ENCODE measurements at places on chromosomes 7 and 10.

GRCh38 chr7:54839575-54840213 lies 80.7 kb upstream of the SEC61G start:
- DNase-seq, result no peak

DNA sequence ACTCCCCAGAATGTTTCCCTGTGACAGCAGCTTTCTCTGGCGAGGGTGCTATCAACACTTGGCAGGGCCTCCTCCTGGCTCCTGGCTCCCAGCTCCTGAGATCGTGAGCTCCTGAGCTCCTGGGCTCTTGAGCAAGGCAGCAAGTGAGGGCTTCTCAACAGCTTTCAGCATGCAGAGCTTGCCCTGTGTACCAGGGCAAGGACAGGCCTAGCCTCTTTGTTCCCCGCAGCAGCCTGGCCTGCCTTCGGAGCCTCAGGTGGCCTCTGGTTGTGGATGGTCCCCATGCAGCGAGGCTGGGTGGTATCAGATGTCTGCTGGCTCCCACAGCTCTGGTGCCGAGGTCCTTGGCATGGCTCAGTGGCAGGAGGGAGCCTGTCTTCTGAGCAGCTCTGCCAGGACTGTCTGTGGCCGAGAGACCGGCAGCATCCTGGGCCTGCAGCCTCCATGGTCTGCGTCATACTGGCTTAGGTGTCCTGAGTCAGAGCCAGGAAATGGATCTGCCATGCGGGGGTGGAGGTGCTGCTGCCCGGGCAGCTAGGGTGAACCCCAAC lies 44.2 kb downstream of the ZMIZ1 start:
- DNase-seq, result no peak

- no peak for DNase-seq
Observed at GRCh38 chr7:117062300-117062699, 109.0 kb downstream of the ST7 start.

- DNase-seq, result peak; percentile 44
Observed at GRCh38 chr10:86693721-86694369, 25.5 kb downstream of the LDB3 start.

DNA sequence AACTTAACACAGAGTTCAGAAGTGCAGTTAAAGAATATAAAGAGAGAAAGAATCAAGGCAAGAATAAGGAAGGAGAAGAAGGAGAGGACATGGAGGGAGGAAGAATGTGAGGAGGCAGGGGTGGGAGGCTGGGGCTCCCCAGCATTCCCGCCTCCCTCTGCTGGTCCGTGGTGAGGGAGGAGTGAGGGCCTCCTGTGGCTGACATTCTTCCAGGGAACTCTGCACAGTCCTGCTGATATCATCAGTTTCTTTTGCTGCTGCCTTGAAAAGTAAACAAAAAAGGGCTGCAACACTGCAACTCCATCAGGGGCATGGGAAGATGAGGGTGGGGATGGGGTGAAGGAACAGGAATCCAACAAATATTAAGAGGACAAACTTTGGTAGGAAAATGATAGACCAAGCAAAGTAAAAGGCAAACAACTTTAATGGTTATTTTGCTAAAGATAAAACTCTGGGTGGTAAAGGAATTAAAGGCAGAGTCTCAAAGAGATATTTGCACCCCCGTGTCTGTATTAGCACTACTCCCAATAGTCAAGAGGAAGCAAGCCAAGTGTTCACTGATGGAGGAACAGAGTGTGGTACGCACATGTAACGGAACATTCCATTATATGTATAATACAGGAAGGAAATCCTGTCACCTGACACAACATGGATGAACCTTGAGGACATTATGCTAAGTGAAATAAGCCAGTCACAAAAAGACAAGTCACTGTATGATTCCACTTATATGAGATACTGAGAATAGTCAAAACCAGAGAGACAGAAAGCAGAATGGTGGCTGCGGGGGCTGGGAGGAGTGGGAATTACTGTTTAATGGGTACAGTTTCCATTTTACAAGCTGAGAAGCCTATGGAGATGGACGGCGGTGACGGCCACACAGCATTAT lies 8.0 kb upstream of the SPOCK2 start:
- no peak for DNase-seq

- no peak for DNase-seq
Observed at GRCh38 chr7:106893591-106893990, 28.5 kb downstream of the PIK3CG start.

Measured in CD4-positive, alpha-beta T cell treated with Interleukin-17A for 1 hour (primary cell).